ENCODE measurements at places on chromosomes 2 and 18.

- DNase-seq = no peak
Observed at GRCh38 chr2:76748581-76749296, 773.4 kb downstream of the LRRTM4 start.

GRCh38 chr2:177832611-177833433 is 239.8 kb downstream of the PDE11A start:
- DNase-seq = no peak

GRCh38 chr2:66836851-66837250 is 401.9 kb downstream of the MEIS1 start:
- no peak for DNase-seq

DNA sequence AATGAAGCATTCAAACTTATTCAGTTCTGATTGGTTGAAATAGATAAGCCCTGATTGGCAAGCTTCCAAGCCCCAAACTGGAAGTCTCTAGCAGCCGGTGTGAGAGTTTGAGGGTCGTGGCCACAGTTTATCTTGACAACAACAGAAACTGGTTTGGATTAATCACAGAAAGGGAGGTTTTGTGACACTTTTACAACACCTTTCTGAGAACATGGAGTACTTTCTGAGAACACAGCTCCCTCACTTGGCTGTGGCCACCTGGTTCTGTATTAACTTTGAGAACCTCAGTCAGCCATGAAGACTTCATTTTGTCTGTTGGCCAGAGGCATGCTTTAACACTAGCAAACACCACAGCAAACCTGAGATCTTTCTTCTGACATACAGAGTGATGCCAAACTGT is 280.7 kb upstream of the VWC2L start:
- DNase-seq = no peak

GRCh38 chr2:187549951-187550555 is 4.2 kb downstream of the TFPI start:
- no peak for DNase-seq

GRCh38 chr2:190334479-190335224 is 8.7 kb upstream of the INPP1 start:
- DNase-seq = no peak

Data from CD4-positive, alpha-beta T cell (primary cell).